Stimulated activated CD4-positive, alpha-beta T cell treated with anti-CD3 and anti-CD28 coated beads, Interleukin-1b, Interleukin-23, amount 100 ng/mL, for 1 hour (primary cell): ENCODE measurements at places on chromosomes 4 and X.
A peak's percentile ranks its signal among the peaks of the same experiment; 100 is the strongest.

DNA sequence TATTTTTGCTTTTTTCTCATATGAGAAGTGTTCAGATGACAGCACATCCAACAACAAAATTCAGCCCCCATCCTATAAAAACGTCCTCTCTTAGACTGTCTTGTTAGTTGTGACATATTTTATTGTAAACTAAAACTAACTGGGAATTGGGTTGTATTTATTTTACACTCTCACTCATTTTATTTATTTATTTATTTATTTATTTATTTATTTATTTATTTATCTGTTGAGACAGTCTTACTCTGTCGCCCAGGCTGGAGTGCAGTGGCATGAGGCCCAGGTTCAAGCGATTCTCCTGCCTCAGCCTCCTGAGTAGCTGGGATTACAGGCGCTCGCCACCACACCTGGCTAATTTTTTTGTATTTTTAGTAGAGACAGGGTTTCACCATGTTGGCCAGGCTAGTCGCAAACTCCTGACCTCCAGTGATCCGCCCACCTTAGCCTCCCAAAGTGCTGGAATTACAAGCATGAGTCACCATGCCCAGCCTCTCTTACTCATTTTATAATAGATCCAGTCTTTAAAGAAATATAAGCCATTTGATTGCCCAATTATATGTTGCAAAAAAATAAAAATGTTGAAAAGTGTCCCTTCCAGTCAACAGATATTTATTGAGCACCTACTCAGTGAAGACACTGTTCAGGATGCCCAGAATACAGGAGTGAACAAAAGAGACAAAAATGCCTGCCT, 44.6 kb downstream of the PALLD start:
- DNase-seq = no peak

DNA sequence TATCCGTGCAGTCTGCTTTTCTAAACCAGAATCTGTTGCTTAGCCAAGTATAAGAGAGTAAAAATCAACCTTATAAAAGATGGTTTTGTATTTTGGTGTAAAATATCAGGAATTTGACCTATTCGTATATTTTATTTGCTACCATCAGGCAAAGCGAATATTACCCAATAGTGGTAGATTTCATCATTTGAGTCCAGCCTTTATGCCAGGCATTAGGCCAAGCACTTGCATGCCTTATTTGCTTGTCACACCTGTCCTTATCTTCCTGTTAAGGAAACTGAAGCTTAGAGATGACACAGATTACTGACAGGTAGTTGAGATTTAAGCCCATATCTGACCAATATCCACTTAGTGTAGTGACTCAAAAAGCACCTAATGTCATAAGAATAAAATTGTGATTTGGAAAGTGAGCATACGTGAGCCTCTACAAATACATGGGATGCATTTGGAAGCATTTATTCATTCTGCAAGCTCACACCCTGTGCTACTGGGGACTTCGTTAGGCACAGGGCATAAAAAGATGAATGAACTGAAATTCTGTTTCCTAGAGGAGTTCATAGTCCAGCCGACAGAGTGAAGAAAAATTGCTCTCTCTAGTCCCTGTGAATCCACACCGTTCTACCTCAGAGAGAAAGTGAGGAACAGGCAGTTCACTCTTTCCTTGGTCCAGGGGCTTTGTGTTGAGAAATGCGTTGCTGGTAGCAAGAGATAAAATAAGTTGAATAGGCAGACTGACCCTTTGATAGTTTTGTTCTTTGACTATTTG, 2.3 kb upstream of the RNF212 start:
- DNase-seq = no peak

- DNase-seq = no peak
Observed at GRCh38 chr4:27364509-27364908, 503.9 kb downstream of the STIM2 start.

DNA sequence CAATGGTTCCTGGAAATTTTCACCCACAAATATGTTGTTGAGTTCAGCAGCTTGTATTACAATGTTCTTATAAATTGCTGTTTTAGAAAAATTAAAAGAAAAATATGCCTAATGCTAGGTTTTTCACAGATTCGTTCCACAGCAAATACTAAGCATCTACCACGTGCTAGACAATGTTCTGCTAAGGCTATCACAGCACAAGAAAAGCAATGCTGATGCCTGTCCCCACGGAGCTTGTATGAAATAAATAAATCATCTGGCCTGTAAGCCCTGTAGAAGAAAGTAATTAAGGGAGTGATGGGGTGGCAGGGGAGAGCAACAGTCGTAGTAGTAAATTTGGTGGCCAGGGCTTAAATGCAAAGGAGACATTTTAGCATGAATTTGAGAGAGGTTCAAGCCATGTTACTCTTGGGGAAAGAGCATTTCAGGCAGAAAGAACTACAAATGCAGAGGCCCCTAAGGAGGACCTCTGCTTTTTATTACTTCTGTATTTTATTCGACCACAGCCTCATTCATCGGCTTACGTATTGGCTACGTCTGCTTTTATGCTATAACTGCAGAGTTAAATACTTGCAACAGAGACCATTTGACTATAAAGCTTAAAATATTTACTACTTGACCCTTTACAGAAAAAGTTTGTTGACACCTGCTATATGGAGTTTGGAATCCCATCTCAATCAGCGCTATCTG, 36.3 kb downstream of the ARAP2 start:
- no peak for DNase-seq

- no peak for DNase-seq
Observed at GRCh38 chr4:73451404-73451803, 15.4 kb downstream of the AFP start.

- no peak for DNase-seq
Observed at GRCh38 chrX:49106930-49107329, 16.6 kb downstream of the GPKOW start.

- no peak for DNase-seq
Observed at GRCh38 chr4:89400287-89401035, 92.9 kb upstream of the GPRIN3 start.

- no peak for DNase-seq
Observed at GRCh38 chr4:141432000-141432712, 204.2 kb upstream of the IL15 start.

DNA sequence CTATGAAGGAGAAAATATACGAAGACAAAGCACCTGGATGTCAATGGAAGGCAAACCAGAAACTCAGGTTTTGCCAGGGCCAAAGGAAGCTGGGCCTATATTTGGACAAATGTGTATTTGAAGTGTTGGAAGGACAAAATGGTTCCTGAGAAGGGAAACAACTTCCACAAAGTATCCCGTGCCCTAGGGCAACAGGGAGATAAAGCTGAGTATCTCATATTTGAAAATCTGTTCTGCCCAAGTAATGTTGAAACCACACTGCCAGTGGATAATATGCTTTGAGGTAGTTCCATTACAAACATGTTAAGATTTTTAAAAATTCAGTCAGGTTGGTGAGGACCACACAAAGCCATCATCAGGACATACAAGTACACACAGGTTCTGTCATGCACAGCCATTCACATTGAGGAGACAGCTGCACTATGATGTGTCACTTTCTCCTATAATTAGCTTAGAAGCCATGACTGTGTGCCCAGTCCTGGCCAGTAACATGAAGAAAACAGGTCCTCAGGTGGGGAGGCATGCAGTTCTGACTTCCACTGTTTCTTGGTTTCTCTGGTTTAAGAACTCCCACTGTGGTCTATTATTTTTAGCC, 116.4 kb downstream of the PWWP3B start:
- DNase-seq = no peak

DNA sequence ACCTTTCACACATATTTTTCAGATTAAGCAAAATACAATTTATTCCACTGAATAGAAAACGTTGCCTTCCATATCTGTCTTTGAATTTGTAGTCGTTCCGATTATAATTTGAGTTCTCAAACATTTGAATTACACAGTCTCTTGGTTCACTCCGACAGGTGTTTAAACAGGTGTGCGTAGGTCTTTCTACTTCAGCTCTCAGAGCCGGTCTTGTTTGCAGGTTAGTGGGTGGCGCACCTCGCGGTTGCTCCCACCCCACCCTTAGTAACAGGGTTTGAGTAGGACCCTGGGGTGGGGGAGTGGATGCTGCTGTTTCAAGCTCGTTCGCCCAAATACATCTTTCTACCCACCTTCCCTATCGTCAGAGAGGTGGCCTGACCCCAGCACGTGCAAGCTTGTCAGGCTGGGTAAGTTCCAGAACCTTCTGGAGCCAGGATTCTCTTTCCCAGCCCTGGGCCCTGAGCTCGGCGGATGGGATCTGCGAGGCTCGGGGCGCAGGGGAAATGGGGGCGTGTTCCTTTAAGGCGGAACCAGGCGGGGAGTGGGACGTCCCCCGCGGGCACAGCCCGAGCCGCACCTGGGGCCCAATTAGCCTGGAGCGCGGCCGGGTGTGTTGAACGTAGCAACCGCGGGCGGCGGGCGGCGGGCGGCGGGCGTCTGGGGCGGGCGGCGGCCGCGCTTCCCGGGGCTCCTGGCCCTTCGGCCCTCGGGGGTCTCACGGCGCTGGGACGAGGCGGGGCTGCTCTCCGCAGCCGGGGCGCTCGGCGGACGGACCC, at the start of gene FAM149A:
Gene FAM149A, plus strand, starts transcription at position 591 of the 776 bp plus-strand sequence.
- no peak for DNase-seq

DNA sequence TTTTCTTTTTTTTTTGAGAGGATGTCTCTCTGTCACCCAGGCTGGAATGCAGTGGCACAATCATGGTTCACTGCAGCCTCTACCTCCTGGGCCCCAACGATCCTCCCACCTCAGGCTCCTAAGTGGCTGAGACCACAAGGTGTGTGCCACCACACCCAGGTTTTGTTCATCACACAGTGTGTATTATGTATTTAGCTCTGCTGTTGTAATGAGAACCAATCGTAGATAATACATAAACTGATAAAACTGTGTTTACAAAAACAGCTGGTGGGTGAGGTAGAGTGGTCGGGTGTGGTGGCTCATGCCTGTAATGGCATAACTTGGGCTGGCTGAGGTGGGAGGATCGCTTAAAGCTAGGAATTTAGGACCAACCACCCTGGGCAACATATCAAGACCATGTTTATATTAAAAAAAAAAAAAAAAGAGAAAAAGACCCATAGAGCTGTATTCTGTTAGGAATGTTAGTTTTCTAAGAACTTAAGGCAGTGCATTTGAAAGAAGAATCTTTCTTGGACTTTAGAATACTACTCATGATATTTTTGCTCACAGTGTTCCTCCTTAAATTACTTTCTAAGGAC, 34.9 kb downstream of the POLR2B start:
- no peak for DNase-seq

- no peak for DNase-seq
Observed at GRCh38 chr4:156754832-156755570, 216.6 kb downstream of the PDGFC start.

DNA sequence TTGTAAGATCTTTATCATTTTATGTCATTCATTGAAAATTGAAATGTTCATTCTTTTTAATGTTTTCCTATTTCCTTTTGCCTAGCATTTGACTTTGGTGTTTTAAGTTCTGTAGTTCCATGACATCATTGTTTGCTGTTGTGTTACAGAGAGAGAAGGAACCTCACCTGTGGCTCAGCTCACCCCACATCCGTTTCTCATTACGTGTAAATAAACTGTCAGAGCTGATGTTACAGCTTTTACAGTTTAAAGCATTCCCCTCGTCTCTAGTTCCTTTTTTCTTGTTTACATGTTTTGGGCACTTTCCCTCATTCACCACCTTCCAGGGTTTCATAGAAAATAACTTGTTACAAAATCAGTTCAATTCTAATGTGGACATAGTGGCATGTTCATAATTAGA, 137.2 kb downstream of the FNIP2 start:
- no peak for DNase-seq

DNA sequence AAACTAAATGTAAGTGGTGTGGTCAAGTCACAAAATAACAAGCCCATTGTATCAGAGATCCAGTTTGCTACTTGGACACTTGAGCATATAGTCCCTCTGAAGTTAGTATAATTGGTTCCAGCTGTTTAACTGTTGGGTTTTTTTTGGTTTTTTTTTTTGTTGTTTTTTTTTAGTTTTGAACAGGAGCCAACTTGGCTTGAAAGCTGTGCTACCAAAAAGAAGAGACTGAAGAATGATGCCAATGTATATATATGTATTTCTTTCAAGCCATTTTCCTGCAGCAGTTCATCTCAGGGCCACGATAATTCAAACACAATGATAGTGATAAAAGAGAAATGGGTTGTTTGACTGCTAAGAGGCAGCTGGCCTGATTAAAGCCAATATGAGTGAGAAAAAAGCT, 138.3 kb downstream of the PCDH18 start:
- DNase-seq = no peak

DNA sequence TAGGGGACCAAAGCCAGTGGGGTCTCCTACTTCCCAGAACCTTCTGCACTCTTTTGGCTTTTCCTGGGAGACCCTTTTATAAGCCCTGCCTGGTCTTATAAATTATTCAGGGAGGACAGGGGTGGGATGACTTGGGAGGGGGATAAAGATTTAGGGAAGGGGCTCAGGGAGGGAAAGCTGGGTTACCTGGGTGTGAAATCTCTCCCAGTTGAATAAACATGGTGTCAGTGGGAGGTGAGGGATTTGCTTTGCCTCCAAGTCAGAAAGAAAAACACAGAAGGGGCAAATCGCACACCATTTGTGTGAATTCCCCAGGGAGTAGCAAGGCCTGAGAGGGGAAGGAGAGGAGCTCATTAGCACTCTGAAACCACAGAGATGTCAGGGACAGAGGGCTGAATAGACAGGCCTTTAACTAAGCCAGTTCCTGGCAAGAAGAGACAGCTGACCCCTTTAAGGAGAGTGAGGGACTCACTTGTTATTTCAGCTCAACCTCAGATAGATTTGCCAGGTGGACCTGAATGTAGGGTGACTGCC, at the start of gene RIPPLY1:
Gene RIPPLY1, minus strand, starts transcription at position 51 of the 534 bp plus-strand sequence. CDS start 54 bp downstream, outside the sequence.
- no peak for DNase-seq

DNA sequence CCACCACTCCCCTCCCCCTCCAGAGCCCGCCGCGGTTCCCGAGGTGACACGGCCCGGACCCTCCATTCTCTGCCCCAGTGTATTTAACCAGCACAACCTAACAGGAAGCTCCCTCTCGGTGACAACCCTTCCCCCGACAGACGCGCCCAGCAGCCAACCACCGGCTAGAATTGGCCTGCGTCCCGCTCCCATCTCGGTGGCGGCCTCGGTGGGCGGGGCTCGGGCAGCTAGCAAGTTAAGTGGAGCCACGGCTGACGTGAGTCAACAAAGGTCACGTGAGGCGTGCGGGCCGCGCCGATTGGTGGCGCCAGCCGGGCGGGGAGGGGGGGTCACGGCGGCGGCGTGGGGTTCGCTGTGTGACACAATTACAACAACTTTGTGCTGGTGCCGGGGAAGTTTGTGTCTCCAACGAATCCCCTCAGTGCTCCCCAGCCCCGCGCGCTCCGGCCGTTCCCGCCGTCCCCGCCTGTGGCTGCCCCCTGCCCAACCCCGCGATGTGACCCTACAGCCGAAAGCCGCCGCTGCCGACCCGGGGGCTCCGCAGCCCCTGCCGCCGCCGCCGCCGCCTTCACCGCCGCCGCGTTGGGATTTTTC, at the start of gene KDM6A:
Gene KDM6A, plus strand, starts transcription at position 368 of the 594 bp plus-strand sequence. CDS start 364 bp downstream, outside the sequence.
- DNase-seq = peak; percentile 86

- no peak for DNase-seq
Observed at GRCh38 chr4:107380836-107381438, 339.1 kb downstream of the PAPSS1 start.

- no peak for DNase-seq
Observed at GRCh38 chr4:36041340-36041739, 203.0 kb downstream of the ARAP2 start.

DNA sequence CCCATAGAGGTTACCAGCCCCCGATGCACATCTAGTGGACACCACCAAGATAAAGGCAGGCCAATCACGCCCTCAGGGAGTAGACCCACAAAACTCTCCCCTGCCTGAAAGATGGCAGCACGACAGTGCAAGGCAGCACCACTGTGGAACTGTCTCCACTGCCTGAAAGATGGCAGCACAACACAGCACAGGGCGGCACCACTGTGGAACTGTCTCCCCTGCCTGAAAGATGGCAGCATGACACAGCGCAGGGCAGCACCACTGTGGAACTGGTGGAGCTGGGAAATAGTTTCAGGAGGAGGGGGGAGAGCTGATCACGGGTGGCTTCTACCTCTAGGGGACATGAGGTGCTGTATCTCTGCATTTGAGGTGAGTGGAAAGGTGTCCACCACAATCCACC, 340.4 kb upstream of the FRG1 start:
- no peak for DNase-seq
